ENCODE measurements at places on chromosomes 6 and 20.
A peak's percentile ranks its signal among the peaks of the same experiment; 100 is the strongest.

DNA sequence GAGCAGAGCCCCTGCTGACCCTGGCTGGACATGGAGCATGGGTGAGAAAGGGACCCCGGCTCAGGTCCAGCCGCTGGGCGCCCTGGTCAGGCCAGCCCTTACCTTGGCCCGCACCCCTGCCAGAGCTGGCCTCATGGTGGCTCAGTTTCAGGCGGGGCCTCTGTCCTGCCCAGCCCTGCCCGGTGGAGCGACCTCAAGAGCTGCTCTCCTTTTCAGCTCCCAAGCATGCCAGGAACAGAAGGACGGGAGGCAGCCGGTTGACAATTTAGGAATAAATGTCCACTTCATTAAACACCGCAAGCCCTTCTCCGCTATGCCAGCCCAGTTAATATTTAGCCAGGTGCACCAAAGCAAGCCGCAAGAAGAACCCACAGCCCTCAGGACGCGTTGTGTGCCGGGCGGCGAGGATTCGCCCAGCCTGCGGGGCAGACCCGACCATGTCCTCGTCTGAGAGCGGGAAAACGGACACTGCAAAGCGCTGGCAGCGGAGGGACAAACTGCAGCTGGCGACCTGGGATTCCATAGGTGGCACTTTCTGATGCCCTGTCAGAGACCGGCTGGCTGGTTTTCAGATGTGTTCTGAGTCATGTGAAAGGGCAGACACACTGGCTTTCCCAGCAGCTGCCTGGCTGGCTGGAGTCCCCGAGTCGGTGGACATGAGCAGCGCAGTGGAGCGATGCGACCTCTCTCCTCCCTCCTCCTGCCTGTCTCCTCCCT lies 221.9 kb downstream of the TTLL2 start:
- no peak for DNase-seq

DNA sequence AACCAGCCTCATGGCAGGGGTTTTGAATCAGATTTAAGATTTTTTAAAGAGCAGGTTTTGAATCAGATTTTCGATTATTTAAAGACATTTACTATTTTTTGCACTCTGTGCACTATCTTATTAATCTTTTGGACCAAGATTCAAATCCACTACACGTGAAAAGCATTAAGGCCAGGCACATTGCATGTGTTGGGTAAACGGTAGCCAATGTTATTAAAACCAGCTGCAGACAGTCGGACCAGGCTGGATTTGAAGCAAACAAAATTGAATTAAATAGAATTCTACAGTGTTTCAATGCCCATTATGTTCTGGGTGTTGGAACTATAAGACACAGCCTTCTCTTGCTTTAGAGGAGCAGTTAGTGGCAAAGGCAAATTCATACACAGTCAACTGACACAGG lies 7.7 kb downstream of the HLA-DOA start:
- no peak for DNase-seq

DNA sequence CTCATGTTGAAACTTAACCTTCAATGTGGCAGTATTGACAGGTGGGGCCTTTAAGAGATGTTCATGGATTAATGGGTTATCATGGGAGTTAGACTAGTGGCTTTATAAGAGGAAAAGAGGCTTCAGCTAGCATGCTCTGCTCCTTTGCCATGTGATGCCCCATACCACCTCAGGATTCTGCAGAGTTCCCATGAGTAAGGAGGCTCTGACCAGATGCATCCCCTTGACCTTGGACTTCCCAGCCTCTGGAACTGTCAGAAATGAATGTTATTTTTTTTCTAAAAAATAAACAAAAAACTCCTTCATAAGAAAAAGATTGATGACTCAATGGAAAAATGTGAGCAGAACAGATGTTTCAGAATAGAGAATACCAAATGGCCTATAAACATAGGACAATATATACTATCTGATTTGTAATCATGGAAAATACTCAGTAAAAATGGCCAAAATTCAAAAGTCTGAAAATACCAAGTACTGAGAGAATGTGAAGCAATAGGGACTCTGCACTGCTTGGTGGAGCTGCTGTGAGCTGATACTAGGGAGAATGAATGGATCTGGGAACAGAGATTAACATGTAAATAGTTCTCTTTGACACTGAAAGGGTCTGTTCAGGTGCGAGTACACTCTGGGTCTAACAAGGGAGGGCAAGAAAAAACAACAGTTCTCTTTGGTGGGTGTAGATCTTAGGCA lies 7.4 kb upstream of the TRIM39 start:
- peak; percentile 44 for DNase-seq

- DNase-seq: no peak
Measured at GRCh38 chr6:34018961-34019606, 126.8 kb downstream of the GRM4 start.

DNA sequence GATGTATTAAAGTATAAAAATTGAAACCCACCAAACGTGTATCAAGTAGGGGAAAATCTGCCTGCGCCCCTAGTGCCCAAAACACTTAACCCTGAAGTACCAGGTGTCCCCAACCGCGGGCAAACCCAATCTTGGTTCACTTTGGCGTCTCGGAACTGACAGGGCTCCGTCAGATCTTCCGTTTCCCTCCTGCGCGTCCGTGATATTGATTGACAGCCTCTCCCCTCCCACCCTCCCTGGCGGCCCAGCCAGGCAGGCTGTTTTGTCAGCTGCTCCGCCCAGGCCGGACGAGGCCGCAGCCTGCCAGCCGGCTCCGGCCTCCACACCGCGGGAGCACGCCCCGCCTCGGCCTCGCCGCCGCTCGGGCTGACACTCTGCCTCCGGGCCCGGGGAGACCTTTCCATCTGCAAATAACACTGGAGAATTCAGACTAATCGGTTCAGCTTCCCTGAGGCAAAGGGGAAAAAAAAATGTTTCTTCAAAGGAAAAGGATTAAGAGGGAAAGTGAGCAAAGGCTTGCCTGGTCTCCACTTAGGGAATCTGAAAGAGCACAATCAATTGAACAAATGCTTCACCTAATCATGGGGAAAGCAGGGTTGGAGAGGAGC lies 234.9 kb upstream of the MCHR2 start:
- peak; percentile 54 for DNase-seq

- no peak for DNase-seq
Measured at GRCh38 chr6:10221178-10221577, 193.7 kb downstream of the TFAP2A start.

GRCh38 chr20:45012682-45013302 lies 46.5 kb downstream of the STK4 start:
- no peak for DNase-seq

- no peak for DNase-seq
Measured at GRCh38 chr20:8764344-8764962, 304.4 kb upstream of the PLCB4 start.

GRCh38 chr6:148760568-148761526 lies 14.0 kb downstream of the UST start:
- no peak for DNase-seq

- DNase-seq: no peak
Measured at GRCh38 chr20:25258828-25259227, 10.9 kb downstream of the PYGB start.

GRCh38 chr20:4116091-4116490 lies 100.7 kb upstream of the RNF24 start:
- DNase-seq: no peak

GRCh38 chr6:39084506-39084905 lies 30.5 kb downstream of the SAYSD1 start:
- DNase-seq: no peak

- DNase-seq: no peak
Measured at GRCh38 chr6:162622572-162622971, 105.0 kb downstream of the PRKN start.

DNA sequence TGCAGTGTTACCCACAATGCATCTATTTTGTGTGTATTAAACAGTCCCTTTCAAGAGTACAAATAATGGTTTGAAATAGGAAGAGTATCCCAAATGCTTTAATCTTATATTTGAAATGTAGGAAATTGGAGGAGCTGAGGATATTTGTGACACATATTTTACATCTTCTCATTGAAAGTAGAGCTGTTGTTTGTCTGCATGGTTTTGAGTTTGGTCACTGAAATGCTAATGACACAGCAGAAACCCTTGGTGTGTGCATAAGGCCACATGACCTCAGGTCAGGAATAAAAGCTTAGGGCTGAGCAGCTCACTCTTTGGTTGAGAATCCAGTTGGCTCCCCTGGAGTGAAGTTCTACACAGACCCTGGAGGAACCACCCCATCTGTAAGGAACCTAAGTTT lies 49.8 kb downstream of the TPD52L1 start:
- no peak for DNase-seq

DNA sequence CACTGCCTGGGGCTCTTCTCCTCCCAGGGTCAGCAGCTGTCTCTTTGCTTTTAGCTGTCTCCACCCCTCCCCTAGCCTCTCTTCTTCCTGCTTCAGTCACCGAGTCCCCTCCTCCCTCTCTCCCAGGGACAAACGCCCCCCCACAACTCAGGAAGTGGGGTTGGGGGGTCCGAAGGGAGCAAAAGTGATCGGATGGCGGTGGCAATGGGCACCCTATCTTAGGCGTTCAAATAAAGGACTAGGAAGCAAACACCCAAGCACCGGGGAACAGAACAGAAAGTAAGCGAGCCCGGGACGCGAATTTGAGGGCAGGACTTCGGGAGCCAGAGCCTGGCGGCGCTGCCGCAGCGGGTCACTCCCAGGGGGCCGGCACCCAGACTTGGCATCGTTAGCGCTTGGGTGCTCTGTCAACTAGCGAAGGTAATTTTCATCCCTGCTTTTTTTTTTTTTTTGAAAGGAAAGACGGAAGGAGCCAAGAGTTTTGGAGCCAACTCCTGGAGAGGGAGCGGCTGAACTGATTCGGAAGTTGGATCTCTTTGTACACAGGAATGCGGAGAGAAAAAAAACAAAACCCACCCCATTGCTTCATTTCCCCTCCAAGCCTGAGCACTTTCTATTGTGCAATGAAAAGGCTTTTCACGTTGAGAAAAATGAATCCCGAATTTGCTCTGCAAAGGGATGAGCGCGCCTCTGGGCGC lies 815 bp upstream of the ITPR3 start:
- no peak for DNase-seq

GRCh38 chr20:57475388-57476083 lies 49.4 kb downstream of the CTCFL start:
- no peak for DNase-seq

- DNase-seq: no peak
Measured at GRCh38 chr6:145225500-145225899, 509.8 kb downstream of the EPM2A start.

DNA sequence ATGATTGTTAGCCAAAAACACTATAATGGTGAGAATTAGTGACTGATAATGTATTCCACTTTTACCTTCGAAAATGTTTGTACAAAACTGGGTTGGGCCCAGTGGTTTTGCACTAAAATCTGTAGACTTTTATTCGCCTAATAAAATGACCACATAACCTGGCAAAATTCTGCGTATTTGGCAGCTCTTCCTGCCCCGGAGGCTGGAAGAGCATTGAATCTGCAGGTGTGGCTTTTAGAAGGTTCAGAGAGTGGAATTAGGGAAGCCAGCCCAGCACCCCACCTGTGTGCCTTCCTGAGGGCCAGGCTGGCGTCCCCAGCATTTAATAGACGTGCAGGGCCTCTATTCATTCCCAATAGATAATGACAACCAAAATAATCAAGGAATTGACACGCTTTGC lies 256.7 kb downstream of the UST start:
- DNase-seq: no peak

- no peak for DNase-seq
Measured at GRCh38 chr6:33410711-33411631, at the start of gene PHF1. Gene PHF1 (plus strand): TSS chr6:33411014. CDS start chr6:33412264, 1,250 bp downstream.

DNA sequence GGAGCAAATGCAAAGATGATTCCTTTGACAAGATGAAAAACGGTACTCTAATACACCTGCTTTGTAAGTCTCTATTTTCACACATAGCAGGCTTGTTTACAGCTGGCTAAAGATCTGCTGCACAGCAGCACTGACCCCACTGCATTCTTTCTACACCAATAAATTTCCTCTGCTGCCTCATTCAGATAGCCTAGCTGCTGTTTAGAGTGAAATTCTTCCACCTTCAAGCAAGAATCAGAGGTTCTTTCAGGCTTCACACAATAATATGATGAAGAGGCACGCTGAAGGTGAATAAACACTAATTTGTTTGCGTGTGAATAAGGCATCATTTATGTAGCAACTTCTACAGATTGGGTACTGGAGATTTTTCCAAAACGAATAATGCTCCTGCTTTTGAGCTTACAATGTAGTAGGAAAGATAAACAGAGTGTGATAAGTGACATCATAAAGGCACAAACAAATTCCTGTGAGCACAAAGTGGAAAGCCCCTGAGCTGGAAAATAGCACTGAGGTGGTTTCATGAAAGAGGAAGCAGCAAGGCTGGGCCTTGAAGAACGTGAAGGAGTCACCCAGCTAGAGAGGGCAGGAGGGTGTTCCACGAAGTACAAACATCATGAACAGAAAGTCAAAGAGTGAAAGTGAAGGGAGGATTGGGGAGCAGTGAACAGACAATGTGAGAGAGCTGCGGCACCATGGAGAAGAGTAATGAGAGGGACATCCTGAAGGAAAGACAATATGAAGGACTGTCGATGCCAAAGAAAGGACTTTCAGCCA lies 543.4 kb downstream of the CD83 start:
- no peak for DNase-seq

- peak; percentile 48 for DNase-seq
Measured at GRCh38 chr6:32152769-32153563, 975 bp upstream of the PPT2 start.

DNA sequence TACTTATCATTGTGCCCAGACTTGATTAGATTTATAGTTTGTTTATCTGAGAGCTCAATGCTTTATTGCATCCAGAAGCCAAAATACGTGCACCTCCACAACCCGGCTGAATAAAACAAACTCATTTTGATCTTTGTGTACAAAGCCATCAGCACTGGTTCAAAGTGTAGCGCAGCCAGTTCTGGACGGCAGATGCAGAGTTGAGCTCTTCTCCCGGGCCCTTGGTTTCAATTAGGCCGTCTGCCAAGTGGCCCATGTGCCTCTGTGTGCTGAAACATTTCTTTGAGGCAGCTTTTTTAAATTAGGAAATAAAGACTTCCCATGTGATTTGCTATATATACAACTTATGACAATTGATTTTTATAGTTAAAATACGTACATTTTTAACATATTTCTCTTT lies 96.2 kb upstream of the RSPO3 start:
- peak; percentile 76 for DNase-seq

DNA sequence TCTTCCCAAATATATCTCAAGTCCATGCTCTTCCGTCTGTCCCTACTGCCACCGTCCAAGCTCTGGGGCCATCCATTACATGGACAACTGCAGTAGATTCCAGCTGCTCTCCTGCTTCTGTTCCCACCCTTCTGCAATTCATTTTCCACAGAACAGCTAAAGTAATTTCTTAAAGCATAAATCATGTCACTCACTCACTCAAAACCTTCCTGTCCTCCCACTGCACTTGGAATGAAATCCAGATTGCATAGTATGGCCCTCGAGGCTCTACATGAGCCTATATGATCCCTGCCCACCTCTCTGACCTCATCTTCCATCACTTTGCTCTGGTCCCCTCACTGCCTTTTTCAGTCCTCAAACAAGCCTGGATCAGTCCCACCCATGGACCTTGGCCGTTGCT lies 10.9 kb downstream of the PHACTR2 start:
- DNase-seq: no peak

- DNase-seq: no peak
Measured at GRCh38 chr20:60008130-60008808, 50.0 kb downstream of the CDH26 start.

GRCh38 chr6:84500726-84501125 lies 263.7 kb downstream of the TBX18 start:
- no peak for DNase-seq

GRCh38 chr6:112475083-112475482 lies 128.0 kb downstream of the RFPL4B start:
- DNase-seq: no peak

Data from HepG2 (cell line).